ENCODE measurements at places on chromosomes 3 and 15.

GRCh38 chr3:86733257-86733656 lies 257.7 kb downstream of the VGLL3 start:
- no peak for DNase-seq

DNA sequence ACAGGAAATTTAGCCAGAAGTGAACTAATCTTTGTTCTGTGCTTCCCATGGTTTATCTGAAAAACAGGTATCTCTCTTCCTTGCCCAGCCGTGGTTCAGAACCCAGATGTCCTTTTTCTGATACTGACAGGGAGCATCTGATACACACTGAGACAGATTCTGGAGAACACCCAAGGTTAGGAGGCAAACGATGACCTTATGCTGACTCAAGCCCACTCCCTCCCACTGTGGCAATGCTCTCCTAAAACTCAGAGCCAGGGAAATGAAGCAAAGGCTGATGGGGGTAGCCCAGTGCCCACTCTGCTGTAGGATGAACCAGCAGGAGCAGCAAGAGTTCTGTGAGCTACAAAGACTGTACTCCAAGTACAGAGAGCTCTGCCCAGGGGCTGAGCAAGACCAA lies 225.1 kb downstream of the NTRK3 start:
- no peak for DNase-seq

DNA sequence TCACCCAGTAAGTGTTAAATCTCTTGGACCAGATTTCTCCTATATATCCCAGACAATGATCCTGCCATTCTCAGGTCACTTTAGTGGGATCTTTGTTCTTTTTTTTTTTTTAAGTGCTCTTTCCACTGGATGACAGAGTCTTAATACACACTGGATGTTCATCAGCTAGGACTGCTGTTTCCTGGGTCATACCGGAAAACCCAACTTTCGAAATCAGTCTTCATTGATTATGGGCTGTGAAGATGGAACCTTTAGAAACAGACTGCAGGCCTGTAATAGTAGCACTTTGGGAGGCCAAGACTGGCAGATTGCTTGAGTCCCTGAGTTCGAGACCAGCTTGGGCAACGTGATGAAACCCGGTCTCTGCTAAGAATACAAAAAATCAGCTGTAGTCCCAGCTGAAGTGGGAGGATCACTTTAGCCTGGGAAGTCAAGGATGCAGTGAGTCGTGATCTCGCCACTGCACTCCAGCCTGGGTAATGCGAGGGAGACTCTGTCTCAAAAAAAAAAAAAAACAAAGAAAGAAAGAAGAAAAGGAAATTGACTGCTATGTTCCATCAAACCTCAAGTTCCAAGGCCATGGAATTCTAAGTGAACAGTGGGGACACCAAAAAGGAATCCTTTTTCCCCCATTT lies 2.3 kb downstream of the EOGT start:
- no peak for DNase-seq

GRCh38 chr3:147843331-147843730 lies 434.2 kb downstream of the ZIC1 start:
- DNase-seq: no peak

All from activated CD4-positive, alpha-beta T cell treated with anti-CD3 and anti-CD28 coated beads, Interleukin-2, Interleukin-4, amounts not matched to agents 100 ng/mL and 50 ng/mL, durations not matched to agents 16 hours and 8 hours (primary cell).